NCI-H1417 (cell line): ENCODE measurements at places on chromosomes 2 and 18.

DNA sequence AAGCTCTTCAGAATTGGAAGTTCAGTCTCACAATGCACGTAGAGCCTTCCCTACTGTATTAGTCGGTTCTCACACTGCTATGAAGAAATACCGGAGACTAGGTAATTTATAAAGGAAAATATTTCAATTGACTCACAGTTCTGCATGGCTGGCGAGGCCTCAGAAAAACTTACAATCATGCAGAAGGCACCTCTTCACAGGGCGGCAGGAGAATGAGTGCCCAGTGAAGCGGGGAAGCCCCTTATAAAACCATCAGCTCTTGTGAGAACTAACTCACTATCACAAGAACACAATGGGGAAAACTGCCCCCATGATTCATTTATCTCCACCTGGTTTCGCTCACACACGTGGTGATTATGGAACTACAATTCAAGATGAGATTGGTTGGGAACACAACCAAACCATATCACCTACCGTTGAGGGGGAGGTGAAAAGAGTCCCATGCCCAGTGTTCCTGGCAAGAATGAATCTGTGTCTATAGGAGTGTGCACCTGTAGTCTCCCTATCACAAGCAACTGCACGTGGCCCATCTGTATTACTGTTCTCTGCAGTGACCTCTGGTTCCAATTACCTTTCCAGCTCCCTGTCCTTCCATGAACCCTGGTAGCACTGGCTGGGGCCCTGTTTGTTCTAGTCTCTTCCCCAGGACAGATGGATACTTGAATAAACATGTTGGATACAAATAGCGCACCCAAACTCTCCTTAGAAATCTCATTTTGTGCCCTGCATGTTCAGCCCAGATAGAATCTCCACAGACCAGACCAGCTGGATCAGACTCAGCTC is 44.4 kb upstream of the ATL2 start:
- DNase-seq, result no peak

GRCh38 chr18:43587538-43588153 is 310.4 kb upstream of the SYT4 start:
- DNase-seq, result peak; percentile 58

DNA sequence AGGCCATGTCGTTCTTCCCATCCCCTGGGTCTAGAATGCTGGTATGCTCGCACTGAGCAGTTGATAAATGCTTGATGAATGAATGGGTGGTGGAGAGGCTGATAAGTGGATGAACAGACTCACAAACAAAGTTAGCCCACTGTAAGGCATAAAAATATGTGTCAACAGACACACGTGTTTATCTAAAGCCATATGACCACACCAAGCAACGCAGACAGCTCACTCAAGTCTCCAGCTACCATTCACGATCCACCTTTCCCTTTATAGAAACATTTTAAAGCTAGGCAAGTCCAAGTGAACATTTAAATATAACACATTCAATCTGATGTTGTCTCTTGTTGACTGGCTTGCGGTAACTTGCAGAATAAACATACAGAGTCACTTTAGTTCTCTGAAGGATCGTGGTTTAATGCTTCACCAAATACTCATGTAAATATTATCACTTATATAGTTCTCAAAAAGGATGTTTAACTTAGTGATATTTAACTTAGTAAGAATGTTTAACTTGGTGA is 105.5 kb downstream of the NOL10 start:
- no peak for DNase-seq

- DNase-seq, result no peak
Measured at GRCh38 chr2:8153258-8153718, 528.6 kb upstream of the ID2 start.

DNA sequence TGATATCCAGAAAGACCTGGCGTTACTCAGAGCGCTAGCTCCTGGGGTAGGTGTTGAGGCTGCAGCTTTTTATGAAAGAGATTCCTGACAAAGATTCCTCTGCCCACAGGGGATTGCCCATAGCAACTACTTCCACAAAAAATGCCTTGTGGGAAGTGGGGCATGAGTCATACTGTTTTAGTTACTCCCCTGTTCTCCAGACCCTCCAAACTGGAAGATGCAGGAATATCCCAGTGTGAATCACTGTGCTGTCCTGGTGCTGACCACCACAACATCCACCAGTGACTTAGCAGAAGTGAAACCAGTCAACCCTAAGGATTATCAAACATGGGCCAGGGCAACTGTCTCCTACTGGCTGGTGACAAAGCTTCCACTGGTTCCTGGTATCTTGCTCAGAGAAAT is 61.8 kb downstream of the CDH2 start:
- DNase-seq, result no peak

- no peak for DNase-seq
Measured at GRCh38 chr2:51213826-51214225, 181.9 kb upstream of the NRXN1 start.
